ENCODE measurements at places on chromosomes 16 and 17.

DNA sequence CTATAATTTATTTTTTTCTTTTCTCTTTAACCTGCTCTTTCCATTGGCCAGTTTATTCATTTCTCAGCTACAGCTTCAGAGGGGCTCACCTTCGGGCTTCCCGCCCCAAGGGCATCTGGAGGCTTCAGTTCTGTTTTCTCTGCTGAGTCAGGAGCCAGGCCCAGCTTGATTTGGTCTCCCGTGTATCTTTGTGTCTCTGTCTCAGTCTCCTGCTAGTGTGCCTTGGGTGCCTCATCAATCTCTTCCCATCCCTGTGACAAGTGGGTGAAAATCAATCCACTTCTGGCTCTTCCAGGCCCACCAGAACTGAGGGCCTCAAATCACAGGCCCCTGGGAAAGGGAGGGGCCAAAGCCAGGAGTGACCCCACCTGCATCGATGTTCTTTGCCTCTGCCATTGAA is 72.1 kb downstream of the CCDC182 start:
- H3K27me3 ChIP-seq = no peaks in the 10 kb centered on the region
- no peak overlapping the region for H3K27ac ChIP-seq
- no peaks in the 10 kb centered on the region for H3K36me3 ChIP-seq
- DNase-seq = no peak
- no peak overlapping the region for H3K4me3 ChIP-seq
- peaks cover 16% of the 10 kb centered on the region for H3K4me1 ChIP-seq

GRCh38 chr17:4823373-4824089 is 9.6 kb upstream of the MINK1 start:
- H3K27me3 ChIP-seq = no peaks in the 10 kb centered on the region
- no peaks in the 10 kb centered on the region for H3K4me1 ChIP-seq
- H3K36me3 ChIP-seq = peaks cover 31% of the 10 kb centered on the region
- no peak for DNase-seq

- no peak for DNase-seq
- no peaks in the 10 kb centered on the region for H3K36me3 ChIP-seq
- no peaks in the 10 kb centered on the region for H3K27me3 ChIP-seq
These were observed 56.2 kb upstream of the ALDH3A2 start for GRCh38 chr17:19592316-19592715.

GRCh38 chr17:58334256-58334655 is 5.7 kb upstream of the TSPOAP1 start:
- peaks cover 54% of the 10 kb centered on the region for H3K27me3 ChIP-seq
- no peak for DNase-seq
- H3K36me3 ChIP-seq = no peaks in the 10 kb centered on the region
- peaks cover 16% of the 10 kb centered on the region for H3K4me1 ChIP-seq

- H3K27me3 ChIP-seq = no peaks in the 10 kb centered on the region
- peaks cover 69% of the 10 kb centered on the region for H3K36me3 ChIP-seq
- DNase-seq = peak; percentile 36
- H3K4me1 ChIP-seq = peaks cover 11% of the 10 kb centered on the region
- no peak overlapping the region for H3K4me3 ChIP-seq
These were observed 13.6 kb downstream of the CEP20 start for GRCh38 chr16:15874745-15875314.

- peaks cover 62% of the 10 kb centered on the region for H3K4me1 ChIP-seq
- peaks cover 36% of the 10 kb centered on the region for H3K36me3 ChIP-seq
- no peaks in the 10 kb centered on the region for H3K27me3 ChIP-seq
- H3K4me3 ChIP-seq = peak overlapping the region; percentile 97
- peak overlapping the region; percentile 97 for H3K27ac ChIP-seq
These were observed 329 bp downstream of the KPNB1 start for GRCh38 chr17:47649972-47650524.

DNA sequence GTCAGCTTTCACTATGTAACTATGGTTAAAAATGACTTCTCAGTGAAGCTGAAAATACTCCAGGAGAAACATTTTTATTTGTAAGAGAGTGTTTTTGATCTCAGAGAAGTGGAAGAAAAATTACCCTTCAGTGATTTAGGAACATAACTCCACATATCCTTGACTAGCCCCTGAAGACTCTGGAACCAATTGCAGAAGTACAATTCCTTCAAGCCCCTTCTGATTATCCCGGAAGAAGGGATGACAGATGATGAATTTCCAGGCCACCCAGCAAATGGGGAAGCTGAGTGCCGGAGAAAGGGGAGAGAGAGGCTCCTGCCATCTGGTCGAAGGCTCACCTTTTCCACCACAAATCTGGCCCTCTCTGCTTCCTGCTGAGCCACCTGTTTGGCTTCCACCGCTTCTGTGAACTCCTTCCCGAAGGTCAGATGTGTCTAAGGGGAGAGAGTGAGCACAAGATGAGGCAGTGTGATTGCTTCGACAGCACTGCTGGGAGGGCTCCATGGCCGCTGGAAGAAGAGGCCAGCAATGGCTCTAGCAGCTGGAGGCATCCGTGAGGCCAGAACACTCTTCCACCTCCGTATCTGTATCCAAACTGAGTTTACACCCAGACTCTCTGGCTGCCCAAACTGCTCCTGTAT is 8.1 kb downstream of the PHB1 start:
- no peak overlapping the region for H3K27ac ChIP-seq
- H3K4me3 ChIP-seq = no peak overlapping the region
- DNase-seq = no peak
- H3K4me1 ChIP-seq = peaks cover 9% of the 10 kb centered on the region
- no peaks in the 10 kb centered on the region for H3K27me3 ChIP-seq
- peaks cover 87% of the 10 kb centered on the region for H3K36me3 ChIP-seq

DNA sequence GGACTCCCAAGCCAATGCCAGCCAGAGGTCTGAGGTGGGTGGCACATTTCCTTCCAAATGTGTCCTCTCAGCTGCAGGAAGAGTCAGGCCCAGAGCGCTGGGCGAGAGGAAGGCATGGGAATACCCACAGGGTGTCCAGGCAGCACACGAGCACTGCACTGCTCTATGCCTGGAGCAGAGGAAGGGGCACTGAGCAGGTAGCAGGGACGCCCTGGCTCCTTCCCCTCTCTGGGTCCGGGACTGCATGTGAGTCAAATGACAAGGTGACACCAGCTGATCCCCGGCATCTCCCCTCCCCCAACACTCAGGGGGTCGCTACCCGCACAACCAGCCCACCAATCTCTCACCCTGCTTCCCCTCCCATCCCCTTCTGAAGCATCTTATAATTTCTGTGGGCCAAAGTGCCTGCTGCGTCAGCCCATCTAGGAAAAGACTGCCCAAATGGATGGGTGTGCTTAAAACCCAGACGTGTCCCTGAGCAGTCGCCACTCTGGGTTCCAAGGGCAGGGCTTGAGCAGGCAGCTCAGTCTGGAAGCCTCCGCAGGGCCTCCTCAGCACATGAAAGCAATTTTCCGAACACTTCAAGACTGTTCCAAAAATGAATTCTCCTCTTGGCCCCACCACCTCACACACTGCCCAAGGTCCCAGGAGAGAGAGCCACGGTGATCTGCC is 12.0 kb upstream of the BCAR1 start:
- H3K4me3 ChIP-seq = peak overlapping the region; percentile 100
- H3K36me3 ChIP-seq = no peaks in the 10 kb centered on the region
- H3K4me1 ChIP-seq = peaks cover 96% of the 10 kb centered on the region
- peak overlapping the region; percentile 98 for H3K27ac ChIP-seq
- no peak for DNase-seq

DNA sequence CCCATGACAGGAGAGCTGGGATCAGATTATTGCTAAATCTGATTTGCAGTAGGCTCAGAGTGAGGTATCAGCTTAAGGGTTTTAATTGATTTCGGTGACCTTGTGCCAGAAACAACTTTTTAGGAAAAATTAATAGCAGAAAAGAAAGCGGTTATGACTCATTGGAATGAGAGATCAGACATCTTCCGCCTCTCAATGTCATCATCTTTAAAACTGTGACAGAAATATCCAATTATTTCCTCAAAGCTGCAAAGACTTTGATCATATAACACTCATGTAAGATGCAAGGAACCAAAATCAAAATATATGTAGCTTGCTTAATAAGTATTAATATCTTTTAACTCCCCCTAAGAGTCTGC is 190.1 kb upstream of the FOXF1 start:
- H3K27ac ChIP-seq = no peak overlapping the region
- no peak for DNase-seq
- H3K4me1 ChIP-seq = no peaks in the 10 kb centered on the region

- DNase-seq = no peak
- peaks cover 14% of the 10 kb centered on the region for H3K36me3 ChIP-seq
- no peak overlapping the region for H3K27ac ChIP-seq
- no peak overlapping the region for H3K4me3 ChIP-seq
These were observed 37.8 kb downstream of the ERN1 start for GRCh38 chr17:64092113-64092512.

- no peak for DNase-seq
- H3K27me3 ChIP-seq = no peaks in the 10 kb centered on the region
- H3K4me1 ChIP-seq = peaks cover 25% of the 10 kb centered on the region
- H3K4me3 ChIP-seq = no peak overlapping the region
These were observed 360.3 kb upstream of the TNRC6C start for GRCh38 chr17:77598241-77598620.

DNA sequence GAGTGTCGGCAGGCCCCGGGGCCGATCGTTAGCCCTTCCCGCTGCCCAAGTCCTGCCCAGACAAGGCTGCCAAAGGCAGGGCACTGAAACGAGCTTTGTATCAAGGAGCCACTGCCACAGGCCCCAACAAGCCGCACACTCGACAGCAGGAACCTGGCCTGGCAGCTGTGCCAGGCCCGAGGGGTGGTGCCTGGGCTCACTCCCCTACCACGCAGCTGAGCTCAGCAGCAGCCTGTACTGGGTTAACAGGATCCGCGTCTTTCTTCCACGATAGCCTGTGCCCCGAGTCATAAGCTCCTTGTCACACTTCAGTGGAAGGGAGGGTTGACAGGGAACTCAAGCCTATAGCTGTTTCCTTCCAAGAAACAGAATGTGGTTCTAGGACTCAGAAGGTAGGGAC is 87.9 kb downstream of the ABR start:
- H3K27me3 ChIP-seq = no peaks in the 10 kb centered on the region
- H3K4me3 ChIP-seq = no peak overlapping the region
- peaks cover 68% of the 10 kb centered on the region for H3K4me1 ChIP-seq
- peaks cover 55% of the 10 kb centered on the region for H3K36me3 ChIP-seq
- no peak for DNase-seq

DNA sequence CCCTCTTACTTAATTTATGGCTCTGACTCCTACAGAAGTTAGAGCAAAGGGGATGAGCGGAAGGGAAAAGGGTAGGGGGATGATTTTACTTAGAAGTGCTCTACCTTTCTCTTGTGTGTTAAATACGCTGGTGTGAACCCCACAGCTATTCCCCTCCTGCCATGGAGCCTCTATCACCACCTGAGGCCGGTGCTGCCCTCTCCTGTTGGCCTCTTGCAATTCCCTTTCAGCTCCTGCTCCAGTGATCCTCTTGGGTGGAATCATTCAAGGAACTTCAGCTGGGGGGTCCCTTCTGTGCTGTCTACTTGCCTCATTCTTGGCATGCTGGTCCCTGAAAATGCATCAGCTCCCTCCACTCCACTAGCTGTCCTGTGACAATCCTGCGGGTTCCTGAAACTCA is 41.8 kb upstream of the CDH8 start:
- DNase-seq = no peak
- H3K36me3 ChIP-seq = no peaks in the 10 kb centered on the region
- no peaks in the 10 kb centered on the region for H3K27me3 ChIP-seq

DNA sequence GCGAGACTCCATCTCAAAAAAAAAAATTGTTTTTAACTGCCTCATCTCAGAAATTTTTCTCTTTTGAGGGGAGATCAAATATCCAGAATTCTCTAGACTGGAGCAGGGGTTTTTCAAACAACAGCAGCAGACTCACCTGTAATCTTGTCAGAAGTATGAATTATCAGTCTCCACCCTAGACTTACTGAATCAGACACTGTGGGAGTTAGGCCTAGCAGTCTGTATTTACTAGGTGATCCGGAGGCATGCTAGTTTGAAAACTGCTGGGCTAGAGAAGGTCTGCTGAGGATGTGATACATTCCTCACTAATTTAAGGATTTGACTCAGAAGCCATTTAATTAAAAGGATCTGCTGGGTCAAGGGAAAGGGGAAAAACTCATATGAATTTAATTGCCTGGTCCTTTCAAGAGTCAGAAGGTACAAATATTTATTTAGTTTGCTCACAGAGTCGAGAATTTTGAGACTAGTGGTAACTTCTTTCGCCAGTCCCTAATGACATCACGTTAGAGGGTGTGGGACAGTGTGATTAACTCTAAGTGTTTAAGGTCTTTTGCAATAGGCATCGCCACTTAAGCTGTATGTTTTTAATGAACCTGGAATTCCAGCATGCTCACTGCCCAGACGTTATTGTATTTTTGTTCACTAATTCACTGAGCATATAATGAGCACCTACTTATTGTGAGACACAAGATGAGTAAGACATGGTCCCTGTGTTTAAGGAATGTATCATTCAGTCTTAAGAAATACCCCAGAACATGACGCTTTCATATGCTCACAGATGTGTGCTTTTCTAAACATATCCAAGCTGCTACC is 14.2 kb downstream of the ATP6V0A1 start:
- peaks cover 97% of the 10 kb centered on the region for H3K36me3 ChIP-seq
- no peaks in the 10 kb centered on the region for H3K27me3 ChIP-seq
- peaks cover 17% of the 10 kb centered on the region for H3K4me1 ChIP-seq
- no peak overlapping the region for H3K4me3 ChIP-seq
- H3K27ac ChIP-seq = no peak overlapping the region
- DNase-seq = no peak

DNA sequence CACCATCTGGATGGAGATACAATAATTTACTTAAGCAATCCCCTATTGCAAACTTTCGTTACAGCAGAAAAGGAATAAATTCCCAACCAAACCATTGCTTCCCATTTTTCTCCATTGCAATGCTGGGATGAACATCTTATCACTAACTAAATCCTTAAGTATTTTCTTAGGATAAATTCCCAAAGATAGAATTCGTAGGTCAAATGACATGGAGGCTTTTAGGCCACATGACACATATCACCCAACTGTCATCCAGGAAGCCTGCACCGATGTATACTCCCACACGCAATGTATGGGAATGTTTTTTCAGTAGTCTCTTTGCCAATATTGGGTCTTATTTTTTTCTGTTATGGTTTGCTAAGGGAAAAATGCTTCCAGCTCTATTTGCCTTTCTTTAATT is 1.6 kb upstream of the TLCD2 start:
- no peaks in the 10 kb centered on the region for H3K27me3 ChIP-seq
- H3K4me3 ChIP-seq = peak overlapping the region; percentile 95
- H3K36me3 ChIP-seq = peaks cover 40% of the 10 kb centered on the region
- peak overlapping the region; percentile 83 for H3K27ac ChIP-seq

GRCh38 chr16:75535211-75535843 is 581 bp downstream of the CHST5 start:
- H3K36me3 ChIP-seq = no peaks in the 10 kb centered on the region
- H3K27ac ChIP-seq = no peak overlapping the region
- peaks cover 13% of the 10 kb centered on the region for H3K4me1 ChIP-seq
- no peaks in the 10 kb centered on the region for H3K27me3 ChIP-seq

- H3K27ac ChIP-seq = no peak overlapping the region
- H3K4me3 ChIP-seq = no peak overlapping the region
- no peaks in the 10 kb centered on the region for H3K27me3 ChIP-seq
- H3K4me1 ChIP-seq = peaks cover 11% of the 10 kb centered on the region
These were observed 48.1 kb upstream of the GOSR1 start for GRCh38 chr17:30429155-30429554.

Measured in left ventricle myocardium inferior (tissue), 1 donor.